ENCODE measurements at places on chromosomes 3 and 15.

GRCh38 chr3:9147215-9147895 is 102.1 kb downstream of the SRGAP3 start:
- DNase-seq = no peak

GRCh38 chr3:3200632-3201212 is 21.2 kb upstream of the CRBN start:
- DNase-seq = no peak

- no peak for DNase-seq
Measured at GRCh38 chr3:124207077-124207476, 215.2 kb upstream of the ROPN1 start.

DNA sequence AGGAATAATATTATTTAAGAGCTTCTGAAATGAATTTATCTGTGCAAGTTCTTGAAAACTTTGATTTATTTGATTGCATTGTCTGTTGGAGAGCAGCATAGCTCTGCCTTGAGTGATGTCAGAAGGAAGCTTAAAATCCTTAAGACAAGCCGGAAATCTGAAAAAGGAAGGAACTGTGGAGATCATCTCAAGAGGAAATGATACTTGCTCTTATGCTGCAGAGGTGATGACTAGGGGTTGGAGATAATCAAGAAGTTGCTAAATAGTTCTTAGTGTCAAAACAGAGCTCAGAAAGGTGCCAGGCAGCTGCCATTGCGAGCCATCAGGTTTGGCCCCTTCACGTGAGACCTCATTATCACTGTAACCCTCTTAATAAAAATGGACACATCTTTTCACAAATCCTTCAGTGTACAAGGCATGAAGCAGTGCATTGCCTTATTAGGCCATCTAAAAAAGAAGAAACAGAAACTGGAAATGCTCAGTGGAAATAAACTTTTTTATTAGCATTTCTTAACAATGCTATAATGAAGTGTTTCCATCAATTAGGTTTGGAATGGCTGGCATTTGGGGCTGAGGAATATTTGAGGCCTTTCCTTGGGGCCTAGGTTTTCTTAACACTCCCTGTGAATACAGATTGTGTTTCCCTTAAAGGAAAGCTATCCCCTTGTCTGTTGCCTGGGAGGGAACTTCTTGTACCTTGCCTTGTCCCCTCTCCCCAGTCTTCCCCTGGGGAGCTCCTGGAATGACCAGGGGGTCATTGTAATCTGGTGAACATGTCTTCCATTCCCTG is 34.5 kb upstream of the VILL start:
- no peak for DNase-seq

DNA sequence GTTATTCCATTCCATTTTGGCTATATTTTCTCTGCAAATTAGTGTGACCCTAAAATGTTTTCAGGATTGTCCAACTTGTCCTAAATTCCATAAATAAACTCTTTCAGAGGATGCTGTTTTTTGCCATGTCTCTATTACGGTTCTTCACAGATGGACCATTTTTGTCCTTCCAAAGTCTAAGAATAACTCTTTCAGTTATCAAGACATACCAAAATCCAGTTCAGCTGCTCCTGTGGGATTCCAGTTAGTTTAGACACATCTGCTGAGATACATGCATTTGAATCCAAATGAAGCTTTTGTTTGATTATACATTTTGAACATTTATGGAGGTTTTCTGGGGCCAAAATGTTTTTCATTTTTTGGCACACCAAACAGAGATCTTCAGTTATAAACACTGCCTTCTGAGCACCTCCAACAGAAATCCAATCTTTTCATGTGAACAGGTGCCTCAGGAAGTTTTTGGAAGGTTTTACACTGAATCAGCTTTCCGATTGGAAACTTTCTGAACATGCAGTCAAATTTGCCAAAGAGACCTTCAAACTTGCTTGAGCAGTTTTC is 80.7 kb downstream of the TIGIT start:
- DNase-seq = no peak

DNA sequence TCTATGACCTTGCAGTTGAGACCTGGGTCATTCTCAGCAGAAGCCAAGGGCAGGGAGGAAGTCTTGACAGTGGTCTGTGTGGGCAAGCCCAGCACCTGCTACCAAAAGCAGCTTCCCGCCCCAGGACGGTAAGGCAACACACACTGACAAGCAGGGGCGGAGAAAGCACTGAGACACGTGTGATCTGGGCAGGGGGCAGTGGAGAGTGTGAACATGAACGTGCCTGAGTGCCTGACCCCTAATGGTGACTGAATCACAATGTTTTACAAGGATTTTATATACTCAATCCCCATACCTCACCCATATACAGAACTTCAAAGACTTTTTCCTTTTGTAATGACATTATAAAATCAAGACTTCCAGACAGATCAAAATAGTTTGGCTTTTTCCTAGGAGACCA is 35.2 kb downstream of the ANP32A start:
- DNase-seq = no peak

GRCh38 chr3:13308380-13308801 is 111.7 kb downstream of the NUP210 start:
- no peak for DNase-seq

GRCh38 chr3:65356331-65357248 is 668.8 kb upstream of the ADAMTS9 start:
- no peak for DNase-seq

- DNase-seq = no peak
Measured at GRCh38 chr15:99537344-99537743, 28.4 kb upstream of the MEF2A start.

- DNase-seq = peak; percentile 75
Measured at GRCh38 chr3:52221563-52222318, 3.7 kb downstream of the TLR9 start.

DNA sequence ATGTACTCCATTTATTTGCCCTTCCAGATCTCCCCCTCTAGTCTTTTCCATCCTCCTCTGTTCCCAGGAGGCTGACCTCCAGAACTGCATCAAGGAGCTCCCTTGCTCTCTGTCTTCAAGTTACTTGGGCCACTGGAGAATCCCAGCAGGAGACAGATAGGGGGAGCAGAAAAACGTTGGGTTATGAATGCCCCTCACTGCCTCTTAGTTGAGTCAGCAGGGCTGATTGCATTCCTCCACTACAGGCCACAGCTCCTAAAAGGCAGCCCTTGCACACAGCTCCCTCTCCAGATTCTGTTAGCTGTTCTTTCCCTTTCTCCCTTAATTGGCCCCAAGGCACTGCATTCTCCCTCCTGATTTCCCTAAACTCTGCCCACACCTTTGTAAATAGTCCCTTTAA is 12.4 kb upstream of the CEP152 start:
- no peak for DNase-seq

- no peak for DNase-seq
Measured at GRCh38 chr15:98537516-98538060, 110.8 kb upstream of the IGF1R start.

DNA sequence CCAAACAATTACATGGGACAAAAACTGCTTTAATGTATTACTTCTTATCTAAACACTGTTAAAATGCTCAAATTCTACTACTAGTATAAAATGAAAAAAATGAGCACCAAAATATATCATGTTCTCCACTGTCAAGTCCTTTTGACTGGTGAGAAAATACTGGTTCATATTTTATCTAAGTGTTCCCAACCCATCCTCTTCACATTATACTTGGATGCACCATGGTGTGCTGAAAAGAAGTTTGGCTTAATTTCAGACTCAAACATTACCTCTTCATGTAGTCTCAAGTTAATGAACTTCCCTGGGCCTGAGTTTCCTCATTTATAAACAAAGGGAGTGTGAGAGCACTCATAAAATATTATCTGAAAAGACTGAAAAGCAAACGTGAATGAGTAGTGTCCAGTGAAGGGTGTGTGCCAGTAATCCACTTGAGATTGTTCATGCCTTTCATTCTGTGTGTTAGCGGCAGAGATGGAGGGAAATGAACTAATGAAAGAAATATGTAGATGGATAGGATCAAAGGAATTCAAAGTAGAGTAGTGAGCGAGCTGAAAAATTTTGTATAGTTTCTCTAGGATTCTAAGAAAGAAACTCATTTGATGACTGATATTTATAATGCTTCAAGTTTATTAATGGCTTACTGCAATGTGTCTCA is 263.2 kb downstream of the NLGN1 start:
- no peak for DNase-seq

DNA sequence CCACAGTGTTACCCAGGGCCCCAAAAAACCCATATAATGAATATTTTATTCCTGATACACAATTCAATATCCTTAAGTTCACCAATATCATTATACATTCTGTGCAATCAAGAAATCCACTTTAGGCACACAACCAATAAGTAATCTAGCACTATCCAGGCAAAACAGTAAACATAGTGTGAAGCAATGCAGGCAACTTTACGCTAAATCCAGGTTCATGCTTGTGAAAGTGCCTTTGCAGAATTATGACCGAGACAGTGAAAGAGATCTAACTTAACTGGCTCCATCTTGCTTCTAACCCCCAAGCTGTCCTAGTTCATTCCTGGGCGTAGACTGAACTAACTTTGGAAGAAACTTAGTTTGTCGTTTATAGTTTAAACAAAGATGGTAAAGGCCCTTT is 34.2 kb upstream of the INO80 start:
- DNase-seq = no peak

- DNase-seq = no peak
Measured at GRCh38 chr15:42057799-42058646, 36.3 kb downstream of the PLA2G4D start.

DNA sequence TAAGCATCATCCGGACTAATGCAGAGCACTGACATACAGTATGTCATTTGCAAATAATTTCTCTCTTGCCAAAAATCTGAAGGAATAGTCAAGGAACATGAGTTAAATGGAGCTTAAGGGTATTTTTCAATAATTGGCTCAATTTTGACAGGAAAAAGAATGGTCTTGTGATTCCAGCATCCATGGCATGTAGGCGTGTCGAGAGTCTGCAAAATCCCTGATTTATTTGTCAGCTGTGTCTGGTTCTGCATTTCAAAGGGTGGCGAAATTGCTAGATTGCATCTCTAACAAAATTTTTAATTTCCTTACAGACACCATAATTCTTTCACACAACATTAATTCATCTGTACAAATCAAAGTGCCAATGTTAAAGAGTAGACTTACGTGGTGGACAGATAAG is 65.4 kb upstream of the TBC1D23 start:
- no peak for DNase-seq

DNA sequence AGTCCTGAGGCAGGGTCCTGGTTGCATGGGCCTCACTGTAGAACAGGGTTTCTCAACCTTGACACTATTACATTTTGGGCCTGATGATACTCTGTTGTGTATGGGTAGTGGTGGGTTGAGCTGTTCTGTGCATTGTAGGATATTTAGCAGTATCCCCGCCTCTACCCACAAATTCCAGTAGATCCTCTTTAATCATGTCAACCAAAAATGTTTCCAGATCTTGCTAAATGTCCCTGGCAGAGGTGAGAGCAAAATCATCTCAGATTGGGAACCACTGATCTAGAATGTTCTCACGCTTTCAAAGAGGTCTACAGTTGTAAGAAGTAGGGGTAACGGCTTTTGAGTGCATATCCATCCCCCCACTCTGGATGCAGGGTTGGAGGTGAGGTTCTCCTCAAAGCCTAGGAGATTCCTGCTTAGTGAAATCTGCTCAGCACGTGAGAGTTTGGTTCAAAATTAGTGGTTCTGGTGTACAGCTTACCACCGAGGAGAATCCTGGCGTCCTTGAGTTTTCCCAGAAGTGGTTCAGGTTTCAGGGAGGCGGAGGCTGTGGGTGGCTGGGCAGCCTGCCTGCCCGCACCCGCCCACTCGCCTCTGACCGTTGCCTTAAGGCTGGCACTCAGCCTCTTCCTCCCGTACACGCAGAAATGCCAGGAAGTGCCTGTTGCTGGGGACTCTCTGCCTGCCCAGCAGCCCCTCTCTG is 5.3 kb downstream of the ACVR2B start:
- no peak for DNase-seq

DNA sequence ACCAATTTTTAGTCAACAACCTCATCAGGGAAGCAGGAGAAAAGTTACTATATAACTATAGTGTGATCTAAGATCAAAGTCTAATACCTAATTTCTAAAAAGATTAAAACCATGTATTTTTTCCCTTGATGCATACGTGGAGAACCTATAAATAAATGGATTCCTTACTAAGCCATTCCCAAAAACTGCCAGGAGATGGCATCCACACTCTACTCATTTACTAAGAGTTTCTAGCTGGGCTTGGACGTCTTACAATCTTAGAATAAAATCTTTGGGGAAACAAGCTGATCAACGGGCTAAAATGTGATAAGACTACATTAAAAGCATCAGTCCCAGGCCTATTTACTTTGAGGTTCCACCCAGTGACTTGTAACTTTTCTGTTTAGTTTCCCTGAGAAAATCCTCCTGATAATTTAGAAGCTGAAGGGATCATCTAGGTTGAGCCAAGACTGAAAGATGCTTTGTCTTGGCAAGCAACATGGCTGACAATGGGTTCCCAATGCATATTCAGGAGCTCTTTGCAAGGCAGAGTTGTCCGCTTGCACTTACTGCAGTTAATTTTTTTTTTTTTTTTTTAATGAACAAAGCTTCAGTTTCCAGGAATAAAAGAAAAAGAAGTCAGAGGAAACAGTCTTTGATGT is 85.5 kb upstream of the FGF12 start:
- DNase-seq = no peak

- no peak for DNase-seq
Measured at GRCh38 chr15:70892912-70893560, 410 bp downstream of the LRRC49 start.

- DNase-seq = no peak
Measured at GRCh38 chr3:143122089-143122430, 2.5 kb downstream of the CHST2 start.

- no peak for DNase-seq
Measured at GRCh38 chr3:14810801-14811661, 7.7 kb upstream of the FGD5 start.

DNA sequence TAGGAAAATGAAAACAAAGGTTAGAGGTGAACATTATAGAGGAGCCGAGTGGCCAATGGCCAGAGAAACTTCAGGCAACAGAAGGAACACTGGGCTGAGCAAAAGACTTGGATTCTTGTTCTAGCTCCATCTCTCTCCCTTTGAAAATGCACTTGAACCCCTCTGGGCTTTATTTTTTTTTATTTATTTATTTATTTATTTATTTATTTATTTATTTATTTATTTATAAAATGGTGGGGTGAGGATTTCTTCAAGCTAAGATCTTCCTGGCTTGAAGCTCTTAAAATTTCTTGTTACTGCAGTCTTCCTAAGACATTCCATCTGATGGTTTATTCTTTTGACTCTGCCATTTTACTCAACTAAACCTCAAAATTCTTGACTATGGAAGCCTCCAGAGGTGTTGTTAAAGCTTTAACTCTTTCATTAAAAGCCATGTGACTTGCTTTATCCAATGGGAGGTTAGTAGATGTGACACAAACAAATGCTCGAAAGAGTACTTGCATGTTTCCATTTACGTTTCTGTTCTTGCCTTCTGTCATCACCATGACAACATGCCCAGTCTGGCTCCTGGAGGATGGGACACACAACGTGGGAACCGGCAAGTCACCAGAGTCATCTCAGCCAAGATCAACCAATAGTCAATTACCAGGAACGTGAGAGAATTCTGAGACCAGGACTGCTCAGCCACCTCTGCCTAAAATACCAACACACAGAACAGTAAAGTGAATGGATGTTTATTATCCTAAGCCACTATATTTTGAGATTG is 325.2 kb upstream of the CTNNB1 start:
- no peak for DNase-seq

GRCh38 chr3:45597171-45597570 is 2.6 kb downstream of the LIMD1 start:
- DNase-seq = no peak

GRCh38 chr3:186626254-186626847 is 13.5 kb downstream of the AHSG start:
- DNase-seq = no peak
